ENCODE measurements at places on chromosomes 7 and 10. TPM values are rescaled to one million over a fixed set of nuclear protein-coding genes. Genes with fewer than 3 reads are reported as not detected.
A peak's percentile ranks its signal among the peaks of the same experiment; 100 is the strongest.

DNA sequence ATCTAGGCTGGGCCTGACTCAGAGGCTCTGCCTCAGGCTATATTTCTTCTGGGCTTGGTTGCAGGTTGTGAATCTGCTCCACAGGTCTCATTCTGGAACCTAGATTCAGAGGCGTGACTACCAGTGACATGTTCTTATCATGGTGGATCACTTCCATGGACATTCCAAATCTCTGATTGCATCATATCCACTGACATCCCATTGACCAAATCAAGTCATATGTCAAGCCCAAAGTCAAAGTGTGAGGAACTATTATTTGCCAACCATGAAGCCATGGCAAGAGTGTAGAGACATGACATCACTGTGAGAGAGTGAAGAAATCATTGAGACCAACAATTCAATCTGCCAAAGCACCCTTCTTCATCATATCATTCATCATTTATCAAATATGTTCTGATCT lies 11.9 kb upstream of the ODAD2 start:
- no peaks in the 10 kb centered on the region for H3K36me3 ChIP-seq
- no peak for DNase-seq
- no peaks in the 10 kb centered on the region for H3K4me1 ChIP-seq
- no peak overlapping the region for H3K4me3 ChIP-seq
- H3K27ac ChIP-seq, result no peak overlapping the region

DNA sequence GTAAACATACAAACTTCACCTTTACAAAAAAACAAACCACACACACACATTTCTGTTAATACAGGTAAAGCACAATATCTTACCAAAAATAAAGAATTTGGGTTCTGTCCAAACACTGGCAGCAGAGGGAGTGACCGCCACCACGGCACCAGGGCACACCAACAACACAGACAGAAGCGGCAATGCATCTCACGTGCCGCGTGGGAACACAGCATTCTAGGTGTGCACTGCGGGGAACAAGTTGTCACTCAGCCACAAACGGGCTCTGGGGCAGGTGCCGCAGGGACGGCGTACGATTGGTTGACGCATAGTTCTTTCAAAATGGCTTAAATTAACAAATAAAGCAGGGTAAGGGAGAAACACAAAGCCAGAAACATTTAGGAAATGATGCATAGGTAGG lies 22.3 kb downstream of the PDGFA start:
- peaks cover 40% of the 10 kb centered on the region for H3K36me3 ChIP-seq
- no peak overlapping the region for H3K27ac ChIP-seq
- no peaks in the 10 kb centered on the region for H3K27me3 ChIP-seq
- DNase-seq, result peak; percentile 19
- H3K4me3 ChIP-seq, result no peak overlapping the region
- H3K4me1 ChIP-seq, result no peaks in the 10 kb centered on the region

GRCh38 chr10:77279207-77279606 lies 358.4 kb downstream of the KCNMA1 start:
- H3K4me1 ChIP-seq, result no peaks in the 10 kb centered on the region
- H3K36me3 ChIP-seq, result no peaks in the 10 kb centered on the region
- no peak for DNase-seq
- no peak overlapping the region for H3K27ac ChIP-seq

DNA sequence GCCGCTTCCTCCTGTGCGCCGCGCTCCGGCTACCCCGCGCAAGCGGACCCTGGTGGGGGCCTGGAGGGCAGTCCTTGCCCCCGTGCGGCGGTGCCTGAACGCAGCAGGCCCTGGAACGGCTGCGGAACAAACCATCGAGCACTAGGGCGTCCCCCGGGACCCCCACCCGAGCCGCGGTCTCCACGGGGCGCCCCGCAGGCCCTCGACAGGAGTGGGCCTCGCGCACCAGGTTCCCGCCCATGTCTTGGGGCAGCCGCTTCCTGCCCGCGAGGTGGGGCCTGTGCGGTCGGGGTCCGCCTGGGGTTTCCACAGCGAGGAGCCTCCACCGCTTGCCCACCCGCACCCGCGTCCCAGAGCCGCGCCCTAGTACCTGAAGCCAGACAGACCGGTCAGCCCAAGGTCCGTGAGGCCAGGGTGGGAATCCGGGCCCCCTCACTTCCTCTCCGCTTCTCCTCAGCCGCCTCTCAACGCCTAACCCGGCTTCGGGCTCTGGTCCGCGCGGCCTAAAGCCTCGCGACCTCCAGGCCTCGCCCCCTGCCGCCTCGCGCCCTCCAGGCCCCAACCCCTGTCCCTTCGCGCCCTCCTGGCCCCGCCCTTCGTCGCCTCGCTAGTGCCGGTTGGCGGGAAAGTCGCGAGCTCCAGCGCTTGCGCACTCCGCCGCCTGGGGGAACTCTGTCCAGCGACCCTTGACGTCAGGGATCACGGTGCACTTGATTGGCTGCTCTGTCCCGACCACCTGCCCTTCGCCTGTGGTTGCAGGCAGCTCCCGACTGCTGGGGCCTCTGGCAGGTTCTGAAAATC lies 7.0 kb upstream of the GBX1 start:
- no peaks in the 10 kb centered on the region for H3K36me3 ChIP-seq
- peaks cover 48% of the 10 kb centered on the region for H3K27me3 ChIP-seq
- no peak overlapping the region for H3K27ac ChIP-seq
- DNase-seq, result no peak

GRCh38 chr7:105808703-105809590 lies 67.5 kb downstream of the ATXN7L1 start:
- H3K36me3 ChIP-seq, result no peaks in the 10 kb centered on the region
- DNase-seq, result peak; percentile 63
- H3K4me3 ChIP-seq, result no peak overlapping the region
- peaks cover 6% of the 10 kb centered on the region for H3K4me1 ChIP-seq
- H3K27me3 ChIP-seq, result no peaks in the 10 kb centered on the region
- H3K27ac ChIP-seq, result no peak overlapping the region

DNA sequence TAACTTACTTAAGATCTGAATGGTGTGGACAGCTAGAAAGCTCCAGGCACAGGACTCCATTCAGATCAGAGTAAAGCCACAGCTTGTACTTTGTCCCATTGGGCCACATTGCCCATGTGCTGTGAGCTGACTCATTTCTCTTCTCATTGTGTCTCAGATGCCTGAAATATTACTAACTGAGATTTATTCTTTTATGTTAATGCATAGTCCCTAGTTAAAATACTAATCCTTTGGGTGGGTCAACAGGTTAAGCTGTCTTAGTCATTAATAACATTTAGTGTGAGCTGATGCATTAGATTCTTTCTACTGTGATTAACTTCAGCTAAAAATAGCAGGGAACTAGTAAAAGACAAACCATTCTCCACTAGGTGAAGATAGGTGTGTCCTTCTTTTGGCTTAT lies 104.7 kb upstream of the ARMC3 start:
- no peak overlapping the region for H3K27ac ChIP-seq
- DNase-seq, result no peak
- H3K4me3 ChIP-seq, result no peak overlapping the region
- no peaks in the 10 kb centered on the region for H3K4me1 ChIP-seq
- no peaks in the 10 kb centered on the region for H3K27me3 ChIP-seq

DNA sequence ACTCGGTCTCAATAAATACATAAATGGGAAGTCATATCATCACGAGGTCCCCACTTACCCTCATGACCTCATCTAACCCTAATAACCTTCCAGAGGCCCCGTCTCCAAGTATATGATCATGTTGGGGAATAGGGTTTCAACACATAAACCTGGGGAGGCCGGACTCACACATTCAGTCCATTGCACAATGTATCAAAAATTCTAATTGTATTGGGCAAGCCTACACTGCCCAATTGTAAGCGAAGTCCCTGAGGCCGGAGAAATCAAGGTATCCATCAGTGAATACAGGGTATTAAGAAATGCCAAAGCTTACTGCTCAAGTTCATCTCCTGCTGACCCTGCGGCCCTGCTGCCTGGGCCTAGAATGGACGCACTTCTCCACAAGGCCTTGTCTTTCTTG lies 69.6 kb downstream of the PARP12 start:
- H3K4me1 ChIP-seq, result peaks cover 4% of the 10 kb centered on the region
- no peaks in the 10 kb centered on the region for H3K36me3 ChIP-seq
- H3K27me3 ChIP-seq, result no peaks in the 10 kb centered on the region
- no peak for DNase-seq
- H3K4me3 ChIP-seq, result no peak overlapping the region

- H3K4me3 ChIP-seq, result no peak overlapping the region
- no peak overlapping the region for H3K27ac ChIP-seq
- no peak for DNase-seq
- H3K4me1 ChIP-seq, result peaks cover 43% of the 10 kb centered on the region
- H3K27me3 ChIP-seq, result no peaks in the 10 kb centered on the region
- no peaks in the 10 kb centered on the region for H3K36me3 ChIP-seq
Measured at GRCh38 chr7:2611401-2611800, 20.4 kb upstream of the TTYH3 start.

DNA sequence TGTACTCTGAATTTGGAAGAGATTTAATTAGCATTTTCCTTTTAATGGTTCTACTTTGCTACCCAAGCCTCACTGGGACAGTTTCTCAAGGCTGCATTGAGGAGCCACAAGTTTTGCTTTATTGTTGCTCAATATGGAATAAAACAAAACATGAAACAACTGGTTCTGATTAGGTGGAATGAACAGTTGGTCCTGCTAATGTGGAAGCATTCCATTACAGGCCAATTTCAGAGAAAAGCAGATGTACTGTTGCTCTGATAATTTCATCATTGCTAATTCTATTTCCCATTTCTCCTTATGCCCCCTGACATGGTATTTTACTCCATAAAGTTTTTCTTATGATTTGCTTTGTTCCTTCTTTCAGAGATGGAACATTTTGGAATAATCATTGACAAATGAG lies 66.0 kb upstream of the PAPSS2 start:
- H3K4me3 ChIP-seq, result no peak overlapping the region
- peak overlapping the region; percentile 51 for H3K27ac ChIP-seq
- H3K4me1 ChIP-seq, result peaks cover 26% of the 10 kb centered on the region
- no peaks in the 10 kb centered on the region for H3K36me3 ChIP-seq
- H3K27me3 ChIP-seq, result no peaks in the 10 kb centered on the region

GRCh38 chr7:44325201-44325671 lies at the start of gene CAMK2B:
TSS of gene CAMK2B (minus strand) at chr7:44325594. CDS start at chr7:44325421, 173 bp downstream.
- H3K36me3 ChIP-seq, result no peaks in the 10 kb centered on the region
- DNase-seq, result no peak
- H3K4me3 ChIP-seq, result peak within 1 kb of the TSS; percentile 8
- H3K4me1 ChIP-seq, result no peaks in the 10 kb centered on the region

DNA sequence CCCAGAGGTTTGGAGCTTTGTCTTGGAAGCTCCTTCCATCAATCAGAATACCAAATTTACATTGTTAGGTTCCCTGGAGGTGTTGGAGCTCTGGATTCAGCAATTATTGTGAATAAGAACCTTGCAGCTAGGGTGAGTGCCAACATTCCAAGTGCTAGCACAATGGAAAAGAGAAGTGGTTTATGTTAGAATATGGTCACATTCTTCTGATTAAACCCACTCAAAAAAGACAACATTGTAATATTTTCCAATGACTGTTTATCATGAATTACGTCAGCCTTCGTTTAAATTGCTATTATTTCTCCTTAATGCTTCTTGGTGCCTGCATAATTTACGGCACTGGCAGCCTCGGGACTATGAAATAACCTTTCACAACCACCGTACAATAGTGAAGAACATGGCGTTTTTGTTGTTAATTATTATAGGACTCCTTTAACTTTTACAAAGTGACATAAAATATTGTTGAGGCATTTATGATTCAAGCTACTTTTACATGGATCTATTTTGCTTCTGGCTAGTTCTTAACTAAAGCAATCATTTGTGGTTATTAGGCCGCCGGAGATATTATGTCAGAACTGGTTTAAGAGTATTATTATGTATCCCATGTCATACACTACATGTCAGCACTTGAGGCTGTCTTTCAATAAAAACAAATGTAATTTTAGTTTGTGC lies 117.7 kb downstream of the ARID5B start:
- no peak for DNase-seq
- peak overlapping the region; percentile 32 for H3K27ac ChIP-seq
- H3K36me3 ChIP-seq, result no peaks in the 10 kb centered on the region
- H3K4me1 ChIP-seq, result peaks cover 33% of the 10 kb centered on the region
- H3K4me3 ChIP-seq, result no peak overlapping the region

DNA sequence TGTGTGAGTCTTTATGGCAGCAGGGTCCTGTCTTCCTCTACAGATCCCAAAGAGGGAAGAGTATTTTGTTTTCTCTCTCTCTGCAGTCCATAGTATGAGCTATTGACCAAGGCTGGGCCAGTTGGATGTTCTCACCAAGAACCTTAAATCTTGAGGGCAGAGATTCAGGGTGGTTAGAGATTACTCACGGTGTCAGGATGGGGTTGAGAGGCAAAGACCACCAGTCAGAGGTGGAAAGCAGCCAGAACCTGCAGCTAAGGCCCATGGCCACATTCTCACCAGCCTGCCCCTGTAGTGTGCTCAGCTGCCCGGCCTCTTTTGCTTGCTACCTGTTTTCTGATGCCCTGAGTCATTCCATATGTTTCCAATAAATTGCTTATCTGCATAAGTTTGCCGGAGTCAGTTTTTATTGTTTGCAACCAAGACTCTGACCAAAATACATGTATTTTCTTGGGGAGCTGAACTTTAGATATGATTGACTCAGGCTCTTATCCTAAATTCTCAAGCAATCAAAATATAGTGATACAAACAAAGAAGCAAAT lies 67.0 kb downstream of the MAP3K8 start:
- no peak overlapping the region for H3K27ac ChIP-seq
- H3K36me3 ChIP-seq, result no peaks in the 10 kb centered on the region
- H3K27me3 ChIP-seq, result no peaks in the 10 kb centered on the region
- no peak for DNase-seq
- no peak overlapping the region for H3K4me3 ChIP-seq

DNA sequence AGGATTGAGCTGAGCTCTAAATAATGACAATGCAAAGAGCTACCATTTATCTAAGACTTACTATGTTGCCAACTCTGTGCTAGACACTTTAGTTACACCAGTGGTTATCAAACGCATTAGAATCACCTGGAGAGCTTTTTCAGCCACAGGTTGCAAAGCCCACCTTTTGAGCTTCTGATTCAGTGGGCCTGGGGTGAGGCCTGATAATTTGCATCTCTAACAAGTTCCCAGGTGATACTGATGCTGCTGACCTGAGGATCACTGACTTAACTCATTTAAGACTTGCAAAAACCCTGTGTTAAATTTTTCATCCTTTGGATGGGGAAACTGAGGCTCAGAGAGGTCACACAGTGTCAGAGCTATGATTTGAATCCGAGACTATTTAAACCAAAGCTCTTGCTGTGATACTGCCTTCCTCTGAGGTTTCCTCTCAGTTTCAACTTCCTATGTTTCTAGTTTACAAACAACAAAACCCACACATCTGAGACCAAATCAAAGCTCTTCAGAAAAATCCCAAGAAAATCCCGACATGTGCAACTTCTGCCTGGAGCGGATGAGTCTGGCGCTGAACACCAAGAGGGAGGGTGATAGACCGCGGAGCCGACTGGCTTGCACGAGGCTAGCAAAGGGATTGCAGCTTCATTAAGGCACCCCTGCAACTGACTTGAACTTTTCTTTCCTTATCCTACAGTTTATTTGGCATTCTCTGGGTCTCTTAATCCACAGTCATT lies 124.9 kb downstream of the CYP26A1 start:
- H3K4me3 ChIP-seq, result peak overlapping the region; percentile 43
- DNase-seq, result no peak
- peaks cover 21% of the 10 kb centered on the region for H3K4me1 ChIP-seq
- no peaks in the 10 kb centered on the region for H3K27me3 ChIP-seq

- H3K27ac ChIP-seq, result no peak overlapping the region
- H3K27me3 ChIP-seq, result peaks cover 8% of the 10 kb centered on the region
- no peak overlapping the region for H3K4me3 ChIP-seq
- peaks cover 7% of the 10 kb centered on the region for H3K4me1 ChIP-seq
Measured at GRCh38 chr7:155785536-155785935, 26.7 kb downstream of the SHH start.

Gene PSPH
- 11.8 TPM for total RNA-seq

Gene ABCB1
- total RNA-seq, result 4.3 TPM

Gene ODAD2
- 4.5 TPM for total RNA-seq

Gene SYNPO2L
- 0.32 TPM for total RNA-seq

Gene COL28A1
- 2.0 TPM for total RNA-seq

Gene OR2A1
- 0.15 TPM for total RNA-seq

Gene TFAM
- 25.9 TPM for total RNA-seq

Gene UNCX
- not detected for total RNA-seq

Measured in lower lobe of right lung (tissue), 2 donors.